Cardiac fibroblast (primary cell): ENCODE measurements at places on chromosomes 5 and 9.

GRCh38 chr5:124905256-124906130 is 159.1 kb upstream of the ZNF608 start:
- no peak for DNase-seq

DNA sequence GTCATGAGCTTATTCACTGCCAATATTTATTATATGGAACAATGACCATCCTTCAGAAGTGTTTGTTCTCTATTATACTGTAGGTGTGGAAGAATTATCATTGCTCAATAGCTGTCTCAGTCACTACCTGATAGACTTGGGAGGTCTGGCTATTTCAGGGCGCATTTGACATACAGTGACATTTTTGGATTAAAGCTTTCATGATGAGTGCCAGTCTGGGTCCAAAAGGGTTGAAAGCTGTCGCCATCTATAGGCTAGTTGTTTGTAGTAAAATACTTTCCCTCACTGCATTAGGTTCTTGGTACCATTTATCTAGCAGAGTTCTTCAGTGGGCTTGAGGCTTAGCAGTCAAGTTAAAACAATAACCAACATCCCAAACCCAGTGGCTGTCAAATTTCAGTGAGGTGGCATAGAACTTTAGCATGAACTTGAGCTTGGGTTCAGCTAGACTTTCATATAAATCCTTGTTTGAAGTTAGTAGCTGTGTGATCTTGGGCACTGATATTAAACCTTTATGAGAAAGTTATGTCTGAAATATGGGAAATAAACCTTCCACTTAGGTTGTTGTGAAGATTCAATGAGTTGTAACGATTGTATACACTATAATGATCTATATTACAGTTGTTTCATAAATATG is 110.5 kb upstream of the CDKN2B start:
- DNase-seq: peak; percentile 75

- no peak for DNase-seq
Observed at GRCh38 chr9:126720661-126721563, 83.9 kb upstream of the ZBTB43 start.

DNA sequence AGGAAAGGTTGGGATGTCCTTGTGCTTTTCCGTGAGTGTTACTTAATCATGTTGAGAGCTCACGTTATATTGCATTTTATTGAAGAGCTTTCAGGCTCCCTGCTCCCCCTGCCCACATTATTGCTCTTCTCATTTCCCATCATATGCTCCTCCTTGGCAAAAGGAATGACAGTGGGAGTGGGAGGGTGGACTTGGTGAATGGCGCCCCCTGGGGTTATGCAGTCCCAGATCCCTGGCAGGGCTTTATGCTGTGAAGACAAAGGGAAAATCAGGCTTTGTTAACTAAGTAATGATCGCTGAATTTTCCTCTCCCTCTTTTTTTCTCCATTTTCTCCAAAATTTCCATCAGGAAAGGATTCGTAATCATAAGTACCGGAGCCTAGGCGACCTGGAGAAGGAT is 166.6 kb downstream of the SMARCA2 start:
- peak; percentile 32 for DNase-seq

- DNase-seq: peak; percentile 75
Observed at GRCh38 chr5:84382363-84383295, 2.1 kb downstream of the EDIL3 start.

DNA sequence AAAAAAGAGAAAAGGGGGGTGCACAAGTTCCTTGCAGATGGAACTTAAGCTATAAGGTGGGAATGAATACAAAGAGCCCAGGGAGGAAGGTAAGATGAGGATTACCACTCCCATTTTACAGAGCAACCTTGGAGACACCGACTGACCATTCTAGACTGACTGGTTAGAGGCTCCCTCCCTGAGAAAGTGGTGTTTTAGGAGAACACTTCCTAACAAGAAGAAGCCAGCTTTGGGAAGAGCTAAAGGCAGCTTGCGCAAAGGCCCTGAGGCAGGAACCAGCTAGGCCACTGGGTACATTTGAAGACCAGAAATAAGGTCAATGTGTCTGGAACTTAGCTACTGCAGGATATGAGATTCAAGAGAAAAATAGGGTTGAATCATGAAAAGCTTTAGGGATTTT is 38.6 kb downstream of the SPARC start:
- DNase-seq: no peak

DNA sequence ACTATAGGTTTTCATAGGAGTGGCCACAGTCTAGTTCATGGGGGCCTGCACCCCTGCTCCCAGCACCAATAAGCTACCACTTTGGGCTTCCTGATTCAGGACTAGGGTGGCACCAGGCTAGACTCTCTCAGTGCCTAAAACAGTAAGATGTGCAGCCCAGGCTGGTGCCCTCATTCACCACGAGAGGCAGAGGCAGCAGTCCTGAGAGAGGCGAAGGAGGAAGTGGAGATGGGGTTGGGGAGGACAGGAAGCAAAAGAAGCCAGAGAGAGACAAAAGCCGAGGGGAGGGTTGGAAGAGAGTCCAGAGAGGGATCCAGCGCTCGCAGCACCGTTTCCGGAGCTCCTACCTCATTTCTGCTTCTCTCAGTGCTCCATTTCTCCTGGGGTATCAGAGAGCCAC is 180.9 kb downstream of the MED10 start:
- DNase-seq: no peak

GRCh38 chr9:130058887-130059286 is 5.2 kb downstream of the GPR107 start:
- DNase-seq: no peak

DNA sequence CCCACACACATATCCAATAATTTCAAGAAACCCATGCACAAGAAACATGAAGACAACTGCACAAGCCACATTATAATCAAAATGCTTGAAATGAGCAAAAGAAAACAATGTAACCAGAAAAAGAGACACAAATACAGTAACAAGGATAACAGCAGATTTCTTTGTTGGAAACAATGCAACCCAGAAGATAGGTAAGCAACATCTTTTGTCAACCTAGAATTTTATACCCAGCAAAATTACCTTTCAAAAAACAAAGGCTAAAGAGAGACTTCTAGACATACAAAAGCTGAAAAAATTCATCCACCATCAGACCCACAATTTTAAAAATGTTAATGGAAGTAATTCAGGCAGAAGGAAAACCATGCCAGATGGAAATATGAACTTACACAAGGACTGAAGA is 5.0 kb upstream of the COL23A1 start:
- DNase-seq: no peak

GRCh38 chr5:177458912-177459350 is 12.3 kb downstream of the PRR7 start:
- DNase-seq: peak; percentile 38

DNA sequence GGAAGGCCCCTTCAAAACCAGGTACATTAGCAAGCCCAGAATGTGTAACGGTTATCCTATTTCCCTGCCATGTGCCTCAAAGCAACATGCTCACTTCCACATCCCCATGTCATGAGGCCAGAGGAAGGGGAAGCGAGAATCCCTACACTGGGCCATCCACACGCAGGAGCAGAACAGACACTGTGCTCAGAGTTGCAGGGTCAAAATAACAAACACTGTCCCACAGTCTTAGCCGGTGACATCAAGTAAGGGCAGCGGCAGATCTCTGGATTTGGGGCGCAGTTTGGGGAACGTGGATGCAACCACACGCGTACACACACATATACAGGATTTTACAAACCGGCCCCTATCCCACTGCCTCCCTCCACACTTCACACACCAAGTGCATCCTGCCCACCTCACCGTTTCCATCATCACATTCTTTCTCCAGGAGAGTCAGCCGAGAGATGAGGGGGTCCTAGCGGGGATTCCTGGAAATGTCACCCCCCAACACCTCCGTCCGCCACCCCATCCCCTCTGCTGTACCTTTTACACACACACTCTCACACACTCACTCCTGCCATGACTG is 776 bp downstream of the APBA1 start:
- DNase-seq: no peak

DNA sequence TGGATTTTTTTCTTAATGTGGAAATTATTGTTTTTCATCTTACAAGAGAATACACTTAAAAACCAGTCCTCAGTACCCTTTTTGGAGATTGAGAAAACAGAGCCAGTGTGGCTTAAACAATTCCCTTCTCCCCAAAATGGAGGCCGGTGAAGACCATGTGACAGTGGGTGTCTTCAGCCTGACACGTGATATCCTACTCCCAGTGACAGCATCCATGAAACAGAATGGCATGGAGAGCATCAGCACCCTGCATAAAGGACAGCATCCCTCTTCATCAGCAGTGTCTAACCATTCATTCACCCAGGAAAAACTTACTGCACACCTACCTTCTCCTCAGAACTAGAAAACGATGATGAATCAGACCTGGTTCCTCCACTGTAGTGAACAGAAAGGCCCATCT is 103.4 kb upstream of the RAI14 start:
- DNase-seq: no peak

GRCh38 chr9:133477992-133478850 is 678 bp downstream of the SLC2A6 start:
- DNase-seq: peak; percentile 72

DNA sequence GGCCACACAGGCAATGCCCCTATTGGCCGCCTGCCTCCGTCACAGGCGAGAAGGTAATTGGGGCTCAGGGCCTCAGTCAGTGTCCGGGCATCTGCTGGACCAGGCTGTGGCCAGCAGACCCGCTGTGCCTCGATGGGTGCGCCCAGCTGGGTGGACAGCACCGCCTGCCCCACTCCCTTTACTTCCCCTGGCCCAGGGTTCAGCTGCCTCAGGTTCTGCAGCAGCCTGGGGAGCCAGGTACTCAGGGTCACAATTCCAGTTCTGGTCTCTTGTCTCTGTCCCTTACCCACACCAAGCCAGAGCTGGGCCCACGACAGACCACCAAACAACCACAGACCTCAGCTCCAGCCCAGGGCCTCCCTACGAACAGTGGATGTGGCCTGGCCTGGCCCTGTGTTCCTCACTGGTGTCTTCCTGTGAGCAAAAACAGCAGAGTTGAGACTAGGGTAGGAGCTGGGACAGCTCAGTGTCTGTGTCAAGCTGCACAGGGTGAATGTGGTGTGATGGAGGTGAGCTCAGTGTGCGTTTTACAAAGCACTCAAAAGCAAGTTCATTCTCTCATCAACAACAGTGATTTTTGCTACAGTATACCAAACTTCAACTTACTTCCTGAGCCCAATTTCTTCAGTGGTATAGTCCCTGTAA is 33.4 kb upstream of the SUSD3 start:
- no peak for DNase-seq

- DNase-seq: no peak
Observed at GRCh38 chr5:179865491-179866240, 7.0 kb upstream of the MRNIP start.

DNA sequence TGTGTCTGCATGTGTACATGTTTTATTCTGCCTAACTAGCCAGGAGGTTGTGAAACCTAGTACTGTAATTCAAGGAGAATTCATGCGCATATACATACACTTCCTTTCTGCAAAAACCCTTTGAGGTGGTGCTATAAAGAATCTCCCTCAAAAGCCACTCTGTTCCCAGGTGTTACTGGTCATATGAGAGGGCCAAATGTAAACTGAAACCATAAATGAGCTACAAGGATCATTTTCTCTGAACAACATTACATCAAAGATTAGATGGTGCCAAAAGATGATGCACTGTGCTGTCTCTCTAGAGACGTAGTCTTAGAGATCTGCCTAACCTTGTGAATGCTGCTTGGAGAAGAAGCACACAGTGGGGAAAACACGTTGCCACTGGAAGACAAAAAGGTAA is 15.7 kb downstream of the NREP start:
- no peak for DNase-seq

DNA sequence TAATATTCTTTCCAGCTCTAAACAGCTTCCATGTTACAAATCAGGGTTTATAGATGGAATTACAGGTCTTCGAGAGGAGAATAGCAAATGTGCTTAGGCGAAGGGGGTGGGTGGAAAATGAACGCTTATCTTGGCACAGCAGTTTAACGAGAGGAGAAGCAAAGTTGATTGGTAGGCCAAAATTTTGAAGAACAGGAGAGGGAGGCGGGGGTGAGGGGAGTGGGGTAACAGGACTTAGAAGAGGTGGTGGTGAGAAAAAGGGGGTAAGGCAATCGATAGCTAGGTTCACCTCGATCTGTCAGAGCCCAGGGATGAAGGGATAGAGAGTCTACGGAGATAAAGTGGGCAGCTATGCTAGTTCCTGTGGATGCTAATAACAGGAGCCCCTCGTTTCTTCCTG is 764 bp downstream of the ANKRA2 start:
- peak; percentile 13 for DNase-seq

GRCh38 chr9:93968451-93969327 is 13.5 kb upstream of the BARX1 start:
- DNase-seq: no peak

GRCh38 chr9:111661150-111661801 is at the start of gene GNG10:
Gene GNG10 (plus strand): TSS chr9:111661605. CDS start chr9:111661635, 30 bp downstream.
- peak; percentile 53 for DNase-seq

GRCh38 chr5:67292201-67292940 is 95.8 kb upstream of the CD180 start:
- DNase-seq: no peak

DNA sequence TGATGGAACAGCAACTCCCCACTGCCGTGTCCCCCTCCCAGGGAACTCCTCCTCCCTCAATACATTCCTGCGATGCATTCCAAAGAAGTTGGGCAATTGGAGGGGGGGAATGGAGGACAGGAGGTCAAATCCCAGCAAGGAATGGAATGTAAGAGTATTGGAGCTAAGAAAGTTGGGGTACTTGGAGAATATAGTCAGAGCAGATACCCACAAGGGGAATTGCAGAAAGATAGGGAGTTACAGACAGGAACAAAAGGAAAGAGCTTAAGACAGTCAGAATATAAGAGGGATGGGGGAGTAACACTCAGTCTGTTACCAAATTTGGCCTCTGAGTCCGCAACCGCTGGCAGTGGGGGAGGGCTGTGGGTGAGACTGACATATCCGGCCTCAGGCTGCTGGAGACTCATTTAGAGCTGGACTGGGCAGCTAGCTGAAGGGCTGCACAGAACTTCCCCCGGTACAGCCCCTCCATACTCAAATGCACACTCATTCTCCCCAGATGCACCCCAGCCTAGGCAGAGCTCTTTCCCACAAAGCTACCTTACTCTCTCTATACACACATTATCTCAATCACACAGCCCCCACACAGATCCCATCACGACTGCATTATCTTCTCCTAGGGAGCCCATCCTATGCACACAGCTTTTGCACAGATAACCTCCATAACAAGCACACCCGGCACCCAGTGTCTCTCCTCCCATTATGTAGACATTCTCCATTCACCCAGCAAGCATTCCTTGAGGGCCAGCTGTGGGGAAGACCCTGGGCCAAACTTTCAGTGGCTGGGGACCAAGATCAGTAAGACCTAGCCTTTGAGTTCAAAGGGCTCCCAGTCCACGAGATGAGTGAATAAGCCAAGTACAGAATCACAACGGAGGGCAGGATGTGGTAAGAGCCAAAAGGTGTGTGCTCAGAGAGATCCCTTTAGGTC is 3.7 kb downstream of the TLN1 start:
- peak; percentile 94 for DNase-seq

DNA sequence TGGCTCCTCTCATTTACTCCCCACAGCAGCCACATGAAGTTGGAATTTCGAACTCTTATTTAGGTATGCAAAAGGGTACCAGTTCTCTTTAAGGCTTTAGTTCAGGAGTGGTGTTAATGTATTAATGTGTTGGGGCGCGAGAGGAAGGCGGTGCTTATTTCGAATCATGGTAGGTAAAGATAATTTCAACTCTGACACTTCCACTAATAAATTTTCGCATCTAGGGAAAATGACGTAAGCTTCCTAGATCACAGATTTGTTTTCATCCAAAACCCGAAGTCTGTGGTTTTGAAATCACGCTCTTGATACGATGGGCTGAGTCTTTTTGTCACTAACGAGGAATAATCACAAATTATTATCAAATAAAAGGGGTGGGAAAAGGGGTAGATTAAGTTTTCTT is 681 bp downstream of the PPWD1 start:
- DNase-seq: peak; percentile 25
